ENCODE measurements at places on chromosomes 7 and 10. TPM values are rescaled to one million over a fixed set of nuclear protein-coding genes. Genes with fewer than 3 reads are reported as not detected.
A peak's percentile ranks its signal among the peaks of the same experiment; 100 is the strongest.

GRCh38 chr7:73706126-73707044 lies 13.1 kb downstream of the STX1A start:
- no peak for DNase-seq

Gene COL26A1
- total RNA-seq: not detected

Gene MMP21
- not detected for total RNA-seq

- DNase-seq: no peak
Measured at GRCh38 chr10:682931-683447, 6.5 kb downstream of the DIP2C start.

Gene LRRN3
- total RNA-seq: 14.8 TPM

- DNase-seq: no peak
Measured at GRCh38 chr10:96860631-96861277, 28.7 kb downstream of the LCOR start.

DNA sequence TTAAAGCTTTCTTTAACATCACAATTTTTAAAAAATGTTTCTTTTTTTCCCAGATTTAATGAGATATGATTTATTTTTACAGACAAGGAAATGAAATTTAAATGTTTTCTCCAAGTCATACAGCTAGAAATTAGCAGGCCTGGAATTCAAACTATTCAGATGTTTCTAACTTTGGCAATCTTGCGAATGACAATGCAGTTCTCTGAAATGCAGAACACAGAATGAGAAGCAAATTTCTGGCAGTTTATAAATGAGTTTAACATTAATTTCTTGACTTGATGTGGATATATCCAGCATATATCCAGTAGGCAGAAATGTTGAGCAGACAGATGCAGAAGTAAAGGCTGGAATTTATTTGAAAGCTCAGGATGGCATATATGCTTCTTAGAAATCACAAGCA lies 227.5 kb downstream of the THSD7A start:
- no peak for DNase-seq

DNA sequence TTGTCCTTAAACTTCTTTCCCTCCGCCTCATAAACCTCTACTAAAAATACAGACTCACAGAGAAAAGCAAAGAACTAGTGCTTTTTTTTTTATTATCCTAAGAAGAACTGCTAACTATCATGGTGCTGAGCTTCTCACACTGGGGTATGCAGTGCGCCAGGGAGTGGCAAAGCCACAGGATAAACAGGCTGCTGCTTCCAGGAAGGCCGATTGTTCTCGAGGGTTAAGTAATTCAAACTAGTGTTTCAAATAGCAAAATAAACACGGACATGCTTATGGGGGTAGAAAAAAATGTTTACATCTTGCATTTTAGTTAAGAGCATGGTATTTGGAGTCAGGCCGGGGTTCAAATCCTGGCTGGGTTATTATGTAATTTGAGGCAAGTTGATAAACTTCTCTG lies 157.0 kb downstream of the TAX1BP1 start:
- DNase-seq: no peak

Gene ZNF273
- 1.5 TPM for total RNA-seq

DNA sequence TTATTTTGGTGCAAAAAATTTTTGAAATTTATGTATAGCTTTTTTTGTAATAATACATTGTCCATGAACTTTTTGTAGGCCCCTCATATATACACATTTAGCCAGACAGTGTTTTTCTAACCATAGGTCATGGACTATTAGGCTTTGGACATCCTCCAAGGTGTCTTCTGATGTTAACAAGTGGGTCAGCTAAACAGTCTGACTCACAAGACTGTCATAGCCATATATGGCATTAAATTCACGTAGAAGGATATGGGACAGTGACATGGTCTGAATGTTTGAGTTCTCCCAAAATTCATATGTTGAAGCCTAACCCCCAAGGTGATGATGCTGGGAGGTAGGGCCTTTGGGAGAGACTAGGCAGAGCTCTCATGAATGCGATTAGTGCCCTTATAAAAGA lies 14.0 kb upstream of the NUB1 start:
- no peak for DNase-seq

DNA sequence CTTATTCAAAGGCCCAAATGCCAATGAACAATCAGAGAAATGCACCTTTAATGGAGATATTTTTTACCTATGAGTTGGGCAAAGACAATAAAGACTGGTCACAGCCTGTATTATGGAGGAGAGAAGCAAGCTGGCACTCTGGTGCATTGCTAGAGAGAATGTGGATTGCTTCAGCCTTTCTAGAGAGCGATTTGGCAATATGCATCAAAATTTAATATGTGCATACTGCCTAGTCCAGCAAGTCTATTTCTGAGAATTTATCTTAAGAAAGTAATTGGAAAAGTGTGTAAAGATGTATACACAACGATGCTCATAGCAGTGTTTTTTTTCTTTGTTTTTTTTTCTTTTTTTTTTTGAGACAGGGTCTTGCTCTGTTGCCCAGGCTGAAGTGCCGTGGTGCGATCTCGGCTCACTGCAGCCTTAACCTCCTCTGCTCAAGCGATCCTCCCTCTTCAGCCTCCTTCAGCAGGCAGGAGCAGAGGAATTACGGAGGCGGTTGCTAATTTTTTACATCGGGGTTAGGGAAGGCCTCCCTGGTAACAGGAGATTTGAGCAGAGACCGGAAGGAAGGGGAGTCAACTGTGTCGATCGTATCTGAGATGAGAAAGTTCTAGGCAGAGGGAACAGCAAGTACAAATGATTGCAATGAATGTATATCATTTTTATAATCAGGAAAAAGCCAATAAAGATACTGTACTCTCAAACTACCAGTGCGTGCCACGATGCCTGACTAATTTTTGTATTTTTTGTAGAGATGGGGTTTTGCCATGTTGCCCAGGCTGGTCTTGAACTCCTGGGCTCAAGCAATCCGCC lies 16.4 kb downstream of the KIAA1549 start:
- DNase-seq: no peak

DNA sequence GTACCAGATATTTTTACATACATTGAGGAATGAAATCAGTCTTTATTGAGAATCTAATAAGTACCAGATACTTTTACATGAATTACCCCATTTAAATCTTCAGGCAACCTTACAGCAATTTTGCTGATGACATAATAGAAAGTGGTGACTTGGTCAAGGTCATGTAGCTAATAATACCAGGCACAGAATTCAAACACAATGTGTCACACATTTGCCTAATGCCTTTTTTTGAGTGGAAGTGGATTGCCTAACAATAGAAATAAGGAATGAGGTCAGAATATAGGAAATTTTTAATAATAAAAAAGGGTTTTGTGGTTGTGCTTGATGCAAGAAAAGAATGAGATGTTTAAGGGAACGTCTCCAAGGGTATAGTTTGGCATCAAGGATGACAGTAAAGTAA lies 466.6 kb upstream of the IGFBP3 start:
- DNase-seq: no peak

- DNase-seq: no peak
Measured at GRCh38 chr7:36748017-36748487, 23.8 kb upstream of the AOAH start.

GRCh38 chr7:74356589-74357315 lies 67.5 kb downstream of the CLIP2 start:
- DNase-seq: no peak

- DNase-seq: no peak
Measured at GRCh38 chr10:1523221-1523620, 214.1 kb downstream of the ADARB2 start.

- no peak for DNase-seq
Measured at GRCh38 chr10:88733215-88733614, 26.6 kb upstream of the LIPN start.

DNA sequence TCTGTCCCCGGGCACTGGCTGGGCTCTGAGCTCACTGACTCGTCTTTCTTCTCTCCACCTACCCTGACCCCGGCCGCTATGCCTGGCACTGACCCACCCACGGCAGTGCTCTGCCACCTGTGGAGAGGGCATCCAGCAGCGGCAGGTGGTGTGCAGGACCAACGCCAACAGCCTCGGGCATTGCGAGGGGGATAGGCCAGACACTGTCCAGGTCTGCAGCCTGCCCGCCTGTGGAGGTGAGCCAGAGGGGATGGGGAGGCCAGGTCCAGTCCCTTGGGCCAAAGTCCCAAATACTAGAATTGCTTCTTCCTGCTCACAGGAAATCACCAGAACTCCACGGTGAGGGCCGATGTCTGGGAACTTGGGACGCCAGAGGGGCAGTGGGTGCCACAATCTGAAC lies 27.3 kb downstream of the TBATA start:
- DNase-seq: peak; percentile 24

DNA sequence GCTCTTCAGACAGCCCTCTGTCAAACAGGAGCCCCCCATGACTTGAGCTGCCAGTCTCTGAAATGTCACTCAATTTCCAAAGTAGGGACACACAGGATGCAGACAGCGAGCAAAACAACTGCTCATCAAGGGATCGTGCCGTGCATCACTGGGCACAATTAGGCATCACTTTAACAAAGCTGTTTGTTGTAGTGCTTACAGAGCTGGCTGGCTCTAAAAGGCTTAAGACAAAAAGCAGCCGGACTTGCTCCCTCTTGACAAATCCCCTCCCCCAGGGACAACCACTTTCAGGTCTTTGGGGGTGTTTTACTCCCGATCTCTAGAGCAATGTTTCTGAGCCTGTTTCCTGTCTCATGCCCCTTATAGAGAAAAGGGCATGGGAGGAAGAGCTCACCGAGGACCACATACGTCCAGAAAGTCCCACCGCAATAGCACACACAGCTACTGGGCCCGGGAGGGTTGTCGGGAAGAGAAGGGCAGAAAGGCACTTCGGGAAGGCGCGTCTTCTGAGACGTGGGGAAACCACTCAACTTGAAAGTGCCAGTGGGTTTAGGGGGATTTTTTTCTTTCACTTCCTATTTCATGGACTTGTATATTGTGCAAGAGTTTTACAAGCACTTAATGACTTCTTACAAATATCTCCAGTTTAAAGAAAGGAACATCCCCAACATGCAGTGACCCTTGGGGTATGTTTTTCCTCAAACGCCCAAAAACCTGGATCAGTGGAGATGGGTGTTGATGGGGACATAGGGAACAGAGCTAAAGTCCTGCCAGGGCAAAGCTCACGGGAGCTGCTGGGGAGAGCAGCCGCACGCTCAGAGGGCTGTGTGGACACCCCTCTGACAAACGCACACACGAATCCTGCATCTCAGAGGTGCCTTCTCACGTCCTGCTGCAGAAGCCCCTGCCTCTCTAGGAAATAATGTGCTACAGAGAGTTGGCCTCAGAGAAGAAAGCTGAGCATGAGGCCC lies 27.1 kb downstream of the LRRC20 start:
- no peak for DNase-seq

- no peak for DNase-seq
Measured at GRCh38 chr7:5653661-5654060, 127.8 kb downstream of the RNF216 start.

DNA sequence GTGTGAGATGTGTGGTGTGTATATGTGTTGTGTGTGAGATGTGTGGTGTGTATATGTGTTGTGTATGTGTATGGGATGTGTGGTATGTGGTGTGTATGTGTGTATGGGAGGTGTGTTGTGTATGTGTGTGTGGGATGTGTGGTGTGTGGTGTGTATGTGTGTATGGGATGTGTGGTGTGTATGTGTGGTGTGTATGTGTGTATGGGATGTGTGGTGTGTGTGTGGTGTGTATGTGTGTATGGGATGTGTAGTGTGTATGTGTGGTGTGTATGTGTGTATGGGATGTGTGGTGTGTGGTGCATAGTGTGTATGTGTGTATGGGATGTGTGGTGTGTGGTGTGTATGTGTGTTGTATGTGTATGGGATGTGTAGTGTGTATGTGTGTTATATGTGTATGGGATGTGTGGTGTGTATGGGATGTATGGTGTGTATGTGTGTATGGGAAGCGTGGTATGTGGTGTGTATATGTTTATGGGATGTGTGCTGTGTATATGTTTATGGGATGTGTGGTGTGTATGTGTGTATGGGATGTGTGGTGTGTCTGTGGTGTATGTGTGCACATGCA lies 30.8 kb downstream of the IKZF1 start:
- DNase-seq: no peak

- no peak for DNase-seq
Measured at GRCh38 chr7:138565451-138566114, 105.5 kb downstream of the TRIM24 start.

DNA sequence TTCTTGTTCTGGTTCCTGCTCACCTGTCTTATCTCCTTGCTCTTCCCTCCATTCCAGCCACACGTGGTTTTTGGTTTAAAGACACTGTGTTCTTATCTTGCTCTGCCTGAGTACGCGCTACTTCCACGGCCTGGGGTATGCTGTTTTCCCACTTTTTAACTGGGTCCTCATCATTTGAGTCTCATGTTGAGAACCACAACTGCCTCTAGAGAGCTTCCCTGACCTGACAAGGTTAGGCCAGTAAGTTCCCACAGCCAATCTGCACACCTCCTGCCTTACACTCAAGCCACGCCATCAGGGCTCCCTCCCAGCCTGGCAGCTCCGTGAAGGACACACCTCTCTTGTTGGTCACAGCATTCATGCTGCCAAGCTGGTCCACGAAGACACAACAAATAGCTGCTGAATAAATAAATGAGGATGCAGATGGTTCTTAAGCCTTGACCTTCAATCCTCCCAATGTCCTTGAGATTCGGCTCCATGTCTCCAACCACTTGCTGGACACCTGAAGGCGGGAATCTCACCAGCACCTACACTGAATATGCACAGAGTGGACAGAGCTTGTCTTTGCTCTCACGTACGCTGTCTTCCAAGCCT lies 201.7 kb upstream of the KLF14 start:
- no peak for DNase-seq

Gene TRIM50
- 0.51 TPM for total RNA-seq

DNA sequence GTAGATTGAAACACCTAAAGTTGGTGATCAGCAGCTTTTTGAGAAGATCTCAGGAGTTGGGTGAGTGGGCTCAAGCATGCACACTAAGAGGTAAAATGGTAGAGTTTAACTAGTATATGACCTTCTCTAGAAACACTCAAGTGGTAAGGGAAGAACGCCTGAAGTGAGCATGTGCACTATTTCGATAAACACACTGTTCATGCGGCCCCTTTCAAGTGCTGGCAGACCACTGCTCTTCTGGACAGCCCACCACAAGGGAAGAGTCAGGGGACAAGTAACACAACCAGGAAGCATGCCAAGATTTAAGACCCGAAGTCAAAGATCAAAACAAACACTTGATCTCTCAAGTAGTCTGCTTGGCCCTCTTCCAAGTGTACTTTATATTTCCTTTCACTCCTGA lies 519.5 kb upstream of the ZWINT start:
- DNase-seq: no peak

- DNase-seq: no peak
Measured at GRCh38 chr7:138243430-138243829, 167.2 kb downstream of the AKR1D1 start.

GRCh38 chr7:120168066-120168465 lies 104.9 kb upstream of the KCND2 start:
- DNase-seq: peak; percentile 31

Gene MALRD1
- total RNA-seq: 1.1 TPM

Data from Right ventricle myocardium superior (tissue), 1 donor.